Dermis microvascular lymphatic vessel endothelial cell (primary cell): ENCODE measurements at places on chromosomes 11 and 22. TPM values are rescaled to one million over a fixed set of nuclear protein-coding genes. Genes with fewer than 3 reads are reported as not detected.

DNA sequence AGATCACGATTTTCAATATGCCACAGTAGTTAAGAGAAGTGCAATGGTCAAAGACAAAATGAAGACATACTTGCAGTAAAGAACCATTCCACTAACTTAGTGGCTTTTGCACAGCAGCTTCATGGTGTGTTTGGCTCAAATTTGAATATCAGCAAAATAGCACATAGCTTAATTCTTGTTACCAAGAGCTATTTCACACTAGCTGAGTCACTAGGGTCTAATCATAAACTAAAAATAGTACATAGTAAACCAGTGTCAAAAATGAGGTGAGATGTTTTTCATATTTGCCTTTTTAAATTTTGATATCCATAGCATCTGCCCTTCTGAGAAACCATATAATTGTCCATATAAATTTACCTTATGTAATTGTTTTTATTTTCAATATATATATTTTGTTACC lies 325.0 kb upstream of the LUZP2 start:
- no peak for DNase-seq

- no peak for DNase-seq
These were observed 89.7 kb upstream of the CSNK2A3 start for GRCh38 chr11:11442791-11443190.

- no peak for DNase-seq
These were observed 8.3 kb downstream of the SSH3 start for GRCh38 chr11:67311556-67312082.

BIRC3 gene
- total RNA-seq: 1.7 and 2.3 TPM in 2 replicates

DNA sequence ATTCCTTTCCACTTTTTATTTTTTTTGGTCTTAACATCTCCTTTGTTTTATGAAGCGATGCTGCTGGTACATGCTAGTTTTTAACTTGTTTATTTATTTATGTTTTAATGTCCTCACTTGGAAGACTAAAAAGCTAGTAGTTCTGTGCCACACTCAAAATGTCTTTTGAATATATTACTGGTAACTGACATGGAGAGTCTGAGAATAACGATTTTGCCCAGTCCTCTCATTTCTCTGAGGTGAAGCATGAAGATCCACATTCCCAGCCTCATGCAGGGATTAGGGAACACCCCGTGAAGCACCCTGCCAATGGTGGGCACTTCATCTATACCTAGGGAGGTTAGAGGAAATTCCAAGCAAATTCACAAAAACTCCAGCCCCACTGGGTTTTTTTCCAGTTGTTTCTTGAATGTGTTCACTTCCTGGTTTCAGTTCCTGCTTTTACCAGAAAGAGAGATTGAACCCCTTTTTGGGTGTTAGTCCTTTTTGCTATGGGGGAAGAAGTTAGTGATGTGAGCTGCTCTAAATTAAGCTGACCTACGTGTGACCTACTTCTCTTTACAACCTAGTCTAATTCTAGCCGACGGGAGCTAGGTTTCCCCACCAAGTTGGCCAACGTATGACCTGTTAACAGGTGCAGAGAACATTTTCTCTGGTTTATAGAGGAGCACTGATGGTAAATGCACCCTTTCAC lies 106.1 kb downstream of the SLC1A2 start:
- DNase-seq: no peak
